ENCODE measurements at places on chromosomes 13 and 19.
A peak's percentile ranks its signal among the peaks of the same experiment; 100 is the strongest.

DNA sequence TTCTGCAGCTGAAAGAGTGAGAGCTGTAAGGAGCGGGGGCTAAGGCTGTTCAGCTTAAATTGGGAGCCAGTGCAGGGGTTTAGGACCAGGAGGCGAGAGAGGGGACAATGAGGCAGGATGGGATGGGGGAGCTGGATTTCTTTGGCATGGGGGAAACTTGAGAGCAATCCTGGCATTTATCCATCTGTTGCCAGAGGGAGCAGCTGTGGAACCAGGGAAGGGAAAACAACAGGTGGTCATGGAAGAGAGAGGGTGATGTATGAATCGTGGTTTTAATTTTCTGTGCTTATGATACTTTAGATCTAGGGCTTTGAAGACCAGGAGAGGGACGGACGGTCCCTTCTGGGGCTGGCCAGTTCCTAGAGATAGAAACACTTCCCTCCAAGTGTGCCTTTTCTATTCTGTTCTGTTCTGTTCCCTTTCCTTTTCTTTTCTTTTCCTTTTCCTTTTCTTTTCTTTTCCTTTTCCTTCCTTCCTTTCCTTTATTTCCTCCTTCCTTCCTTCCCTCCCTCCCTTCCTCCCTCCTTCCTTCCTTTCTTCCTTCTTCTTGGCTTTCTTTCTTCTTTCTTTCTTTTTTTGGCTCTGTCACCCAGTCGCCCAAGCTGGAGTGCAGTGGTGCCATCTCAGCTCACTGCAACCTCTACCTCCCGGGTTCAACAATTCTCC is 16.0 kb upstream of the CCL25 start:
- DNase-seq, result no peak

DNA sequence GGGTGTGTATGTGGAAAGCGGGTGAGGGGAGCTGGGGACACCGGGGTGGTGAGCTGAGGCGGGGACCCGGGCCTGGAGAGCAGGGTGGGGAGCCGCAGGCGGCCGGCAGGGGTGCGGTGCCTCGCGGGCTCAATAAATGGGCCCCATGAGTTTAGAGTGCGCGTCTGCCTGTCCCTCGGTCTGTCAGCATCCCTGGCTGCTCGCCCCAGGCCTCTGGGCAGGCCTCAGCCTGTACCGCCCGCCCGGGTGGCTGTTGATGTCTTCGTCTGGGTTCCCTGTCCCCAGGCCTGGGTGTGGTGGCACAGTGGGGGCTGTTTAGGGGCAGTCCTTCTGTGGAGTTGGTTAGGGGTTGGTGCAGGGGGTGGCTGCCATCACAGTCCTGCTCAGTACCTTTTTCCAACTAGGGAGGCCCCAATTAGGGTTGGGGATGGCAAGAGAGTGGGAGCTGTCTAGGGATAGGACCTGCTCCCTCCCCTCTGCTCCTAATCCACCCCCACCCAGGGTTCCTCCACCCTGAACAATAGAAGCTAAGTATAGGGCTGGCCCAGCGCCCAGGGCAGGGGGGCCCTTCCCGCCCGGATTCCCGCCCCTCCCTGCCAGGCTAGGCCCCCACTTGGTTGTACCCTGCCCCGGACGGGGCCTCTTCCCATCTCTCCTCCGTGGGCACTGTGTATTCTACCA is 12.2 kb downstream of the CIC start:
- DNase-seq, result no peak

DNA sequence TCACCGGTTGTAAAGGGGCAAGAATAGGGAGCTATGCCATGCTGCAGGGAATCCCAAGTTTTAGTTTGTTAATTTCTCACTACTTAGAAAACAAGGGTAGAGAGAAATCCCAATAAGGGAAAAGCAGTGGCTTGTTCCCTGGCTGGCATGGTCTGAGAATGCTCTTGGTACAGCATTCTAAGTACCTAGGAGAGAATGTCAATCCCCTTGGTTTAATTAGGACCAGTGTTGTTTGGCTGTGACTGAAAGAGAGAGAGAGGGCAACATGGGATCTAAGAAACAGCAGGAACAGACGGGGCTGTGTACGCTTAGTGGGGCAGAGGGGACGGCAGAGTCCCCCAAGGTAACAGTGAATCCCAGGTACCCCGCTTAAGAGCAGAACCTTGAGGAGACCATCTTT is 228.8 kb downstream of the PCDH9 start:
- DNase-seq, result no peak

- peak; percentile 99 for DNase-seq
Observed at GRCh38 chr19:40750874-40751537, at the start of gene SNRPA. Gene SNRPA (plus strand): TSS chr19:40751203. CDS start chr19:40751409, 206 bp downstream.

GRCh38 chr13:51638216-51638871 is 54.1 kb downstream of the WDFY2 start:
- no peak for DNase-seq

GRCh38 chr13:92265408-92265807 is 867.0 kb downstream of the GPC5 start:
- DNase-seq, result no peak

GRCh38 chr19:33486936-33487811 is 34.4 kb downstream of the PEPD start:
- no peak for DNase-seq

- DNase-seq, result peak; percentile 83
Observed at GRCh38 chr19:55088543-55089341, 13.1 kb downstream of the EPS8L1 start.
